SK-N-SH treated with all-trans-retinoic acid at 6 μM for 48 hours (cell line): ENCODE measurements at places on chromosomes 6 and 20.
A peak's percentile ranks its signal among the peaks of the same experiment; 100 is the strongest.

- no peak for ATAC-seq
Observed at GRCh38 chr6:70292193-70292592, 10.7 kb downstream of the COL9A1 start.

GRCh38 chr6:117459204-117459944 is 23.1 kb upstream of the DCBLD1 start:
- ATAC-seq = no peak

- no peak for ATAC-seq
Observed at GRCh38 chr20:20364593-20365479, 3.1 kb upstream of the INSM1 start.

GRCh38 chr6:82775361-82775760 is 290.3 kb downstream of the UBE3D start:
- ATAC-seq = no peak

- ATAC-seq = no peak
Observed at GRCh38 chr6:29593199-29593855, 8.4 kb downstream of the OR2H2 start.

GRCh38 chr6:139380611-139381010 is 6.2 kb upstream of the CITED2 start:
- ATAC-seq = no peak

DNA sequence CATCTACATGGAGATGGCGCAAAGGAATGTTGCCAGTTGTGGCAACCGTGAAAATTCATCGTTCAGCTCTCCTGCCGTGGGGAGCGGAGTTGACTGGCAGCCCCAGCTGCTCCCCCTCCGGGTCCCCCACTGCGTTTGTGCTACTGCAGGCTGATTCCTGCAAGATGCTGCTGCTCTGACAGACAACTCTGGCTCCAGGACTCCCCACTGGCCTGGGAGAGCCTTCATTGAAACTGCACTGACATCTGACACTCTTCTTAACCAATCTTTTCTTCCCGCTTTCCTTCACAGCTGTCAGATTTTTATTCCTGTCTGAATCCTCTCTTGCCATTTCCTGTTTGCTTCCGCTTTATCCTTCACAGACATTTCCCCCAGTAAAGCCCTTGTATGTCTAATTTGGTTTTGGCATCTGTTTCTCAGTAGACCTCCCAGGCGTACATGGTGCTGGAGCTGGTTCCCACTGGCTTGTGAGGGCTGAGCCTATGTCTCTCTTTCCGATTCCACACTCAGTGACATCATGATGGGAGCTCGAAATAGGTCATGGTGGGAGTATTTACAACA is 9.5 kb upstream of the ATRN start:
- no peak for ATAC-seq

DNA sequence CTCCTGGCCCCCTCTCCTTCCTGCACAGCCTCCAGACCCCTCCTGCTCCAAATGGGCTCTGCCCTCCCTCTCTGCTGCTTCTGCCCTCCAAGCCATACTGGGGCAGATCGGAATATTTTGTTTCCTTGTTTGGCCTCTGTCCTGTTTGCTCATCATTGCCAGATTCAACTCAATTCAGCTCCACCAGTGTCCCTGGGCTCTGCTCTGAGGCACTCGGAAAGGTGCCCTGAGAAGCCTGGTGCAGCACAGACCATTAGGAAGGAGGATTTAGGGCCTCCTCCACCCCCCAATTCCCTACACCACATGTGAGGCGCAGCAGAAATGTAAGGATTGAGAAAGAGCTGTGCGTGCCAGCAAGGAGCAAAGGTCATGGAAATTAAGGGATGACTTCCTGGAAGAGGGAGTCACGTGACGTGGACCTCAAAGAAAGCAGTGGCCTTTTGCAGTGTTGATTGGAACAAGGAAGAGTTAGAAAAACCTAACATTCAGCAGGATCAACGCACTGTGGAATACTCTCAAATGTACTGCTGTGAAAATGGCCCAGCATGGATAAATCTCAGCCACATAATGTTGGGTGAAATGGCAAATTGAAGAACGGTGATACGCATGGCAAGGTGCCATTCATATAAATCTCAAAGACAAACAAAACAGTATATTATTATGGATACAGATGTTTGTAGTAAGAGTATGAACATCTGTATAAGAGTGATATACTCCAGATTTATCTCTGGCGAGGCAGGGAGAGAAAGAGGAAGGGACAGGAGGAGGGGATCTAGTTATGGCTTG is 229.5 kb upstream of the RNF24 start:
- no peak for ATAC-seq

GRCh38 chr20:326645-327185 is 1.4 kb downstream of the SOX12 start:
- ATAC-seq = no peak

DNA sequence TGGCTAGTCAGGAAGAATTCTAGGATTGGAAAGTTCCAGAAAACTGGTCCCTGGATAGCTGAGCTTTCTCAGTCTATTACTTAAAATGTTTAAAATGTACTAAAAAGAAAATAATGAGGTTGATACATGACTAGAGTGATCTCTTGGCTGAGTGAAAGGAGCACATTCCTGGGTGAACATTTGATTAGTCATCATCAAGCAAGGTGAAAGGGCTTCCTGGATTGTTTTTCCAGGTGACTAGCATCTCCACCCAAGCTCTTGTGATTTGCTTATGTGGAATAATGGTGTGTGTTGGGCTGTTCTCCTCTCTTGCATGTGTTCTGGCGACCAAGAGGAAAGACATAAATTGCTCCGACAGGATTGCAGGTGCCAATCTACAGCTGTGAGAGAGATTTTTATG is 42.9 kb downstream of the PKIB start:
- ATAC-seq = no peak

GRCh38 chr6:77089776-77090175 is 373.5 kb downstream of the HTR1B start:
- no peak for ATAC-seq

- ATAC-seq = peak; percentile 67
Observed at GRCh38 chr20:53900380-53900999, 169.9 kb downstream of the BCAS1 start.

DNA sequence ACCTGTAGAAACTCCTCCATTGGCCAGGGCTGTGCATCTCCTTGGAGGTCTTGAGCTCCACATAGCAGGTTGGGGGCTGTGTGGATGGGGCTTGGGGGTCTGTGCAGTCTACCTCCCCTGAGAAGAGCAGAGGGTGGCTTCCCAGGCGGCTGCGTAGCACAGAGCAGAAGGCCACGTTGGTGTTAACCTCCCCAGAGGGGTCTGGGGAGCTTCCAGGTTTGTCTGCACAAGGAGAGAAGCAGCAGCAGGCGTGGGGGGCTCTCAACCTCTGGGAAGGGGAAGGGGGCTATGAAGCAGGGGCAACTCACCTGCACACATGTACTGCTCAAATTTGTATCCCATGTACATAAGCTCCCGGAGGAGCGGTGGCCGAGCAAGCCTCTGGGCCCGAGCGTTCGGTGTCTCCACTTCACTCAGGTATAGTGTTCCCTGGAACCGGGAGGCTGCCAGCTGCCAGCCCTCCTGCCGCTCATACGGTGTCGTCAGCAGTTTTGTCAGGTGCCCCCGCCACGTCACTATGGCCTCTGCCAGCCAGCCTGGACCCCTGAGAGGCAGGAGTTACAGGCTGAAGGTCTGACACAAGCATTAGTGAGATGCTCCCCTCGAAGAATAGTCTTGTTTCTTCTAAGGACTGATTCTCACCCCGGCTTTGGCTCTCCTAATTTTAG is 1.2 kb downstream of the DXO start:
- peak; percentile 3; the same call in 2 of the 3 replicates for ATAC-seq

DNA sequence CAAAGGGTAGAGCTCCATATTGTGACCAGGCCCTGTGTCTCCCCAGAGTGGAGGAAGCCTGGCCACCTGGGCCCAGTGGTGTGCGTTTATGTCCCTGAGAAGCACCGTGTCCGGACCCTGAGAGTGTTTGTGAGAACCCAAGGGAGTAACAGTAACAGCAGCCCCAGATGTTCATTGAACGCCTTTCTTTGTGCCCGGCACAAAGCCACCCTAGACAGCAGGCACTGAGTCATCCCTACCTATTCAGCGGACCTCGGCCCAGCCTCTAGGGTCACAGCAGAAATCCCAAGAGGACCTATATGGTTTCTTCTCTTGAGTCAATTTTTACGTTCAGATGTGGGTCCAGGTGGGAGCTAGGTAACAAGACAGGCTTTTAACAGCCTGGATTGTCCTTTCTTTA is 24.5 kb downstream of the BCAS4 start:
- ATAC-seq = no peak

- ATAC-seq = no peak
Observed at GRCh38 chr20:47429409-47429808, 72.3 kb upstream of the NCOA3 start.

DNA sequence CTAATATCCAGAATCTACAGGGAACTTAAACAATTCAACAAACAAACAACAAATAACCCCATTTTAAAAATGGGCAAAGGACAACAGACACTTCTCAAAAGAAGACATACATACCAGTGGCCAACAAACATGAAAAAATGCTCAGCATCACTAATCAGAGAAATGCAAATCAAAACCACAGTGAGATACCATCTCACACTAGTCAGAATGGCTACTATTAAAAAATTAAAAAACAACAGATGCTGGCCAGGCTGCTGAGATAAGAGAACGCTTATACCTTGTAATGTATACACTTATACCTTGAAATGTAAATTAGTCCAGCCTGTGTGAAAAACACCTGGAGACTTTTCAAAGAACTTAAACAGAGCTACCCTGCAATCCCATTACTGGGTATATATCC is 166.8 kb downstream of the IBTK start:
- ATAC-seq = peak; percentile 34; the same call in 2 of the 3 replicates

DNA sequence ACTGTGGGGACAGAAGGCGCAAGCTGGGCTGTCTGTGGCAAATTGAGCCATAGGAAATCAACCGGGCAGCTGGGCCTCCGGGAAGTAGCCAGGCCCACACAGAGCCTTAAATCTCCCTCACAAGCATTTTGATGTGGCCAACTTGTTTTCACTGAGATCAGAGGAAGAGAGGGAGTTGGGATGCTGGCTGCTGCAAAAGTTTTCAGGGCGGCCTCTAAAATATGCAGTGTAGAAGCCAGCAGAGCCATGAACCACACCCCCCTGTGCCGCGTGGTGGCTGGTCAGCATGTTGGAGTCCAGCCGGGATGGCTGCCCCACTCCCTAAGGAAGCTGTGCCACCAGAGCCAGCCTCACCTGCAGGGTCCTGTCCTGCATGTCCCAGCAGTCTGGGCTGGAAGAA is 167.4 kb downstream of the CDC5L start:
- ATAC-seq = no peak

DNA sequence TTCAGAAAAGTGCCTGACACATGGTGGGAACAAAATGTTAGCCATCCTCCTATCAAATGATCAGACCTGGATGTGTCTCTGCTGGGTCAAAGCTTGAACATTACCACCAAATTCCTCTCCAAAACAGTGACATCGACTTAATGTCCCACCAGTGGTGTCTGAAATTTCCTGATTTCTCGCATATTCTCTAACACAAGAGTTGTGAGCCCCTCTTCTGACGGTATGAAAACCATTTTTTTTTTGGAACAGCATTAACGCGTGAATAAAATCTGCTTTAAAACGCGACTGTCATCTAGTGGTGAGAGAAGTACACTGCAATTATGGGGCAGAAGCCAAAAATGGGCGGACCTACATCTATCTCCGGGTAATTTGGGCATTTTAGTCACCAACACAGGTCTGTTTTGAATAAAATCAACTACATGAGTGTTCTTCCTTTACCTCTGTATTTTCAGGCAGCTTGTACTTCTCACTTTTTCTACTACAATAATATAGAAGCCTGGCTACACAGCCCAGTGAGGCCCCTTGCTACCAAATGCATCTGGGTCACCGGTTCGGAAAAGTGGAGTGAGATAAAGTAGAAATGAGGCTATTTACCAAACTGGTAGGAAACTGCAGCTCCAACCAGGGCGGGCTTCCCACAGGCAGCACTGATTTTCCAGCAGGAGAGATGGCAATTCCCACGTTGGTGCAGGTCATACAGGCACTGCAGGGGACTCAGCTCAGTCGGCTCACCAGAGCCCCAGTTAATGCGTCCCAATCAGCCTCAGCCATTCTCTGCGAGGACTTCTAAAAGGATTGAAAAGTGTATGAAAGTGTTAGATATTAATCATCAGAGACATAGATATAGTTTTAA is 27.4 kb downstream of the MGME1 start:
- ATAC-seq = peak; percentile 78

- no peak for ATAC-seq
Observed at GRCh38 chr6:94894300-94894699, 683.0 kb upstream of the MANEA start.

DNA sequence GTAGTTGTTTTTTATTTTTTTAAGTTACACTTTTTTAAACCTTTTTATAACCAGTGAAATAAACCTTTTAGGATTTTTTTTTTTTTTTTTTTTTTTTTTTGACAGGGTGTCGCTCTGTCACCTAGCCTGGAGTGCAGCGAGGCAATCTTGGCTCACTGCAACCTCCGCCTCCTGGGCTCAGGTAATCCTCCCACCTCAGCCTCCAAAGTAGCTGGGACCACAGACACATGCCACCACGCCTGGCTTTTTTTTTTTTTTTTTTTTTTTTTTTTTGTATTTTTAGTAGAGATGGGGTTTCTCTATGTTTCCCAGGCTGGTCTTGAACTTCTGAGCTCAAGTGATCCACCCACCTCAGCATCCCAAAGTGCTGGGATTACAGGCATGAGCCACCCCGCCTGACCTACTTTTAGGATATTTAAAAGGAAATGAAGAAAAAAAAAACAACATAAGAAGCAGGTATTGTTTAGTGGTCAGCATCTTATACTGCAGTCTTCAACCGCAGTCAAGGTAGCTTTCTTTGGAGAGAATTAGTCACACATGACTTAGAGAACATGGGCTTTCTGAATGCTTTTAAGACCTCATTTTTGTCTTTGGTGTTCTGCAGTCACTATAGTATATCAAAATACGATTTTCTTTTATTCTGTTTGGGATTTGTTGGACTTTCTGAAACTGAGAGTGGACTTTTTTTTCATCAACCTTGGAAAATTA is 1.6 kb downstream of the POLR1H start:
- ATAC-seq = no peak

DNA sequence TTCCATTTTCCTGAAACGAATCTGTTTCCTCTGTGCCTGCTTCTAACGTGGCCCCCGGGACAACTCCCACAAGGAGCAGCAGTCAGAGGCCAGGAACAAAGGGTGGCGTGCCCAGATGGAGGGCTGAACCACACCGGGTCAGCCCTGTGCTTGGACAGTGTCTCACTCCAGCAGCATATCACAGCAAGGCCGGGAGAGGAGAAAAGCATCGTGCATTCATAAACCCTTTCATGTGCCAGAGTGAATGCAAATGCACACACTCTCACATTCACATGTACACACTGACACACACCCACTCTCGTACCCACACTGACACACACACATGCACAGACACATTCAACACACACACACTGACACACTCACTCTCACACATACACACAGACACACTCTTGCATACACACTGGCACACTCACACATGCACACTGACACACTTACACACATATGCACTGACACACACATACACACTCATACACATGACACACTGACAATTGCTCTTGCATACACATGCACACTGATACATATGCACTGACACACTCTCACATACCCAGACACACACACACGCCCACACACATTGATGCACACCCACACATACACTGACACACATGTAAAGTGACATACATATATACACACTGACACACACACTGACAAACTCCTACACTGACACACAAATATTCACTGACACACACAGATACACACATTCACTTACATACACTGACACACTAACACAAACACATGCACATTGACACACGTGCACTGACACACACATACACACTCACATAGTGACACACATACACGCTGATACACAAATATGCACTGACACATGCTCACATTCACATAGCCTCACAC is 237.0 kb downstream of the LRFN2 start:
- ATAC-seq = no peak
